ENCODE measurements at places on chromosomes 13 and 19.

GRCh38 chr13:60028021-60028420 is 135.7 kb downstream of the DIAPH3 start:
- no peak for DNase-seq

- no peak for DNase-seq
Measured at GRCh38 chr19:12676384-12676792, 5.3 kb downstream of the DHPS start.

DNA sequence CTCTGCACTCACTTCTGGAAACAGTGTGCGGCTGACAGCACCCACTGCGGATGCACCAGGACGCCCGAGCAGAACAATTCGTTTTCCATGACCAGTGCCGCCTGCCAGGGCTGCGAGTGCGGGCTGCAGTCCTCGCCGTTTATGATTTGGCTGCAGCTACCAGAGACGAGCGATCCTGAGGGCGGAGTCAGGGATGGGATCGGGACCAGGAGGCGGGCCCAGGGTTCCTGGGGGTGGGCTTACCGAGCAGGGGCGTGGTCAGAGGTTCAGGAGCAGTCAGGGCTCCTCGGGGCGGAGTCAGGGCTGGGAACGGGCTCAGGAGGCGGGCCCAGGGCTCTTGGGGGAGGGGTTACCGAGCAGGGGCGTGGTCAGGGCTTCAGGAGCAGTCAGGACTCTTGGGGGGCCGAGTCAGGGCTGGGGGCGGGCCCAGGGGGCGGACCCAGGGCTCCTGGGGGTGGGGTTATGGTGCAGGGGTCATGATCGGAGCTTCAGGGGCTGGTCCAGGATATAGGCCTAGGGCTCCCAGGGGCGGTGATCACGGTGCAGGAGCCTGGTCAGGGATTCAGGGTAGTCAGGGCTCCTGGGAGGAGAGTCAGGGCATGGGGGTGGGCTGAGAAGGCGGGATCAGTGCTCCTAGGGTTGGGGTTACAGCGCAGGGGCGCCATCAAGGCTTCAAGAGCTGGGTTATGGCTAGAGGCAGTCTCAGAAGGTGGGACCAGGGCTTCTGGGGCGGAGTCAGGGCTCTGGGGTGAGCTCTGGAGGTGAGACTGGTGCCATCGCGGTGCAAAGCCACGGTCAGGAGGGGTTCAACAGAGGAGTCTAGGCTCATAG is 1.7 kb downstream of the KLK4 start:
- DNase-seq = no peak

DNA sequence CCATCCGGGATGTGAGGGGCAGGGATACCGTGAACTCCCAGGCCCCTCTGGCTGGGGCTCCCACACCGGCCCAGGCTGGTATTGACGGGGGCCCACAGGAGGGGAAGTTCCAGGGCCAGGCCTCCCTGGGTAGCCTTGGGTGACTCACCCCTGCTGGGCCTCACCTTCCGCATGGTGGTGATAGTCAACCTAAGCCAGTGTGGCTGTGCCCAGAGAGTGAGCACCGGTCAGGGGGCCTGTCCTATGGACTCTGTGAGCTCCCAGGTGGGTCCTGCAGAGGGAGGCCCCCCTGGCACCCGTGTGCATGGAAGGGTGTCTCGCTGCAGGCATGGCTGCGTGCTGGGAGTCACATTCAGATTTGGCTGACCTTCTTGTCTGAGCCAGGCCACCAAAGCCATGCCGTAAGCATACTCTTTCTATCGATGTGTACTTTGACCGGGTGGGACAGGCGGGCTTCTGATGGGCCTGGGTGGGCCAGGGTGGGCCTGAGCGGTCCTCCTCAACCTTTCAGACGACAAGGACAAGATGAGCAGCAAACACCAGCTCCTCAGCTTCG is 27.6 kb downstream of the DHX34 start:
- no peak for DNase-seq

- DNase-seq = no peak
Measured at GRCh38 chr19:34428549-34429285, 536 bp downstream of the UBA2 start.

GRCh38 chr13:111846391-111847159 is 220.4 kb upstream of the SOX1 start:
- DNase-seq = no peak

DNA sequence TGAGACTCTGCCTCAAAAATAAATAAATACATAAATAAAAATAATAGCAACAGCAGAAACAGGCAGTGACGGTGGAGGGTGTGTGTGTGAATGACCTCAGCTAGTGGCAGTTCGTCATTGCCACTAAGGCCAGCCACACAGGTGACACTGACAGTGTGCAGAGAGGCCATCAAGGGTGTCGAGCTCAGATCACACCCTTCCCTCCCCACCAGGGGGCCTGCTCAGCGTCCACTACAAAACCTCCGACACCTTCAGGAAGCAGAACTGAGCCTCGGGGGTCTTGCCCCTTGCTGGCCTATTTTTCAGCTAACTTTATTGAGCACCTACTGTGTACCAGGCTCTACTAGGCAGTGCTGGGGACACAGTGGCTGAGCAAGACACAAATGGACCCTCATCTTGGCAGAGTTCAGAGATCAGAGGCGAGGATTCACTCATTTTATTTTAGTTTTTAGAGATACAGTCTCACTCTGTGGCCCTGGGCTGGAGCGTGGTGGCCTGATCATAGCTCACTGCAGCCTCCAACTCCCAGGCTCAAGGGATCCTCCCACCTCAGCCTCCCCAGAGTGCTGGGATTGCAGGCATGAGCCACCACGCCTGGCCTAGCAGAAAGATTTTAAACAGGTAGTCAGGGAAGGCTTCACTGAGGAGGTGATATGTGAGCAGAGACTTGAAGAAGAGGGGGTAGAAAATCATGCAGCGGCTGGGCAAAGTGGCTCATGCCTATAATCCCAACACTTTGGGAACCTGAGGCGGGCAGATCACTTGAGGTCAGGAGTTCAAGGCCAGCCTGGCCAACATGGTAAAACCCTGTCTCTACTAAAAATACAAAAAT is 30.3 kb upstream of the SEMA6B start:
- DNase-seq = no peak

DNA sequence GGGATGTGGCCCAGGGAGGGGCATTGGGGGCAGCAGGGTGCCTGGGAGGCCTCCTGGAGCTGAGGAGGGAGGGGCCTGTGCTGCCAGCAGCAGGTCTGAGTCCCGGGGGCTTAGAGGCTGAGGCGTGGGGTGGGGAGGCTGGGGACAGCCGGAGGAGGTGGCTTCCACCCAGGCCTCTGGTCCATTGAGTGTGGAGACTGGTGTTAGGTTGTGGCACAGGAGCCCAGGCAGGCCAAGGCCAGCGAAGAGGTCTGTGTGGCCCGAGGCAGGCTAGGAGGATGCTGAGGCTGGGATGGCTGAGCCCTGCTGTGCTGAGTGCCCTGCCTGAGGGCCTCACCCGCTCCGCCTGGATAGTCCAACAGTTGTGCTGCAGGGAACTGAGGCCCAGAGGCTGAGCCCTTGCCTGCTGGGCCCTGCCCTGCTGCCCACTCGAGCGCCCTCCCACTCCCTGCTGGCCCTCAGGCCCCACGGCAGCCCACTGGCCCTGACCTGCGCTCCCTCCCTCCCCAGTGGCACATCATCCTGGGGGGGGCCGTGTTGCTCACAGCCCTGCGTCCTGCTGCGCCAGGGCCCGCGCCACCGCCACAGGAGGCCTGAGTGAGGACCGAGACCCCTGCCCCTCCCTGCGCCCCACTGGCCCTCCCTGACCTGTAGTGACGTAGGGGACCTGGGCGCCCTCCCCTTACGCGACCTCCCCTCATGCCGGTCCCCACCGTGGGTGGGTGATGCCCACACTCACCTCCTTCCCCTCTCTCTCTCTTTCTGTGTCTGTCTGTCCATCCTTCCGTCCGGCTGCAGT is 4.9 kb upstream of the GARIN5A start:
- DNase-seq = no peak

DNA sequence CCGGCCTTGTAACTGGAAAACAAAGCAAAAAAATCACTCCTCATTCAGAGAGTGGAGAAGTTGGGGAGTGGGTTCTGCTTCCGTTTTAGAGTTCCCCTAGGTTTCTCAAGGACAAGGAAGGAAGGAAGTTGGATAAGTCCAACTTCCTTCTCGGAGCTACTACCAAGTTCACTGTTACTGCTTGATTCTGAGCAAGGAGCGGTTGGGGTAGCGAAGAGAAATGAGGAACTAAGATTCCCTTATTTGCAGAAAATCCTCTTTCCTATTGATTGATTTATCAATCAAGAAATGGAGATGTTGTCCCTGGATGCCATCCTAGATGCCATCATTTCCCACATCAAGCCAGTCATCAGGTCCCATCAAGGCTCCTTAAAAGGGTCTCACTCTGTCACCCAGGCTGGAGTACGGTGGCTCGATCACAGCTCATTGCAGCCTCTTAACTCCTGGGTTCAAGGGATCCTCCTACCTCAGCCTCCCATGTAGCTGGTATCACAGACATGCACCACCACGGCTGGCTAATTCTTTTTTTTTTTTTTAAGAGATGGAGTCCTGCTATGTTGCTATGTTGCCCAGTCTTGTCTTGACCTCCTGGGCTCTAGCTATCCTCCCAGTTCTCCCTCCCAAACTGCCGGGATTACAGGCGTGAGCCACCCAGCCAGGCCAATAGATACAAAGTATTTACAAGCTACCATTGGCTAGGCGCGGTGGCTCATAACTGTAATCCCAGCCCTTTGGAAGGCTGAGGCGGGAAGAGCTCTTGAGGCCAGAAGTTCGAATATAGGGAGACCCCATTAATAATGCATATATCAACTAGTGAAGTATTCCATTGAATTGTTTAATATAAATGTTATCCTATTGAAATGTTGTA is 809 bp upstream of the B9D2 start:
- no peak for DNase-seq

DNA sequence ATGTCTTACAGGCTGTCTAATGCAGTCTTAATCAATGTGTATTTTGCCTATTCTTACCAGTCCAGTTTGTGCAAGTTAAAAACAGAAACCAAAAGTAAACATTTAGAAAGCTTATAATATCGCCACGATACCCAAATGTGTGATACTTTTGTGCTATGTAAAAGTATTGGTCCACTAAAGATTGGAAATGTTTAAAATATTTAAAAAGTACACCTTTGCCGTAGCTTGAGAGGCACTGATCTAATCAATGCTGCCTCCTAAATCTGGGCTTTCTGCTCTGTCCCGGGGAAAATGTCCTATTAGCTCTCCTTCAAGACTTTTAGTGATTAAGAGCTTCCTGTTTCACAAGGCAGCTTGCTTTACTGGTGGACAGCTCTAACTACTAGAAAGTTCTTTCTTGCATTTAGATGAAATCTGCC is 64.7 kb downstream of the DNAJC15 start:
- no peak for DNase-seq

DNA sequence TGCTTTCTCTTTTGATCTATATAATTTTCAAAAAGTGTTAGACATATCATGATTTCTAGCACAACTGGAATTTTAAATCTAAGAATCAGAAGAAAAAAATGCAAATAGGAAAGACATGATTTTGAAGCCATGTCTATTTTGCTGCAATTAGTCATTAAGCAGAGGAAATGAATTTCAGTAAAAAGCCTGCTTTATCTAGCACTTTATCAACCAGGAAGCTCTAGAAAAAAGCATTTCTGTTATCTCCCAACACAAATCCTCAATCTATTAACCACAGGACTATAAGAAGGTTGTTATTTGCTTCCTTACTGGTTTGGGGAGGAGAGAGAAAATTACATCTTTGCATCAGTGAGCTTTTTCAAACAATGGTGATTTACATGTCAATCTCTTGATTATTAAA is 716.7 kb downstream of the DIAPH3 start:
- DNase-seq = no peak

Data from cortex of kidney (tissue), 1 donor.